NCI-H187 (cell line): ENCODE measurements at places on chromosomes 13 and 19.

- no peak for DNase-seq
Measured at GRCh38 chr13:31793246-31793645, 53.9 kb downstream of the RXFP2 start.

GRCh38 chr19:16446108-16446723 lies 25.6 kb downstream of the EPS15L1 start:
- DNase-seq, result no peak

GRCh38 chr19:2733930-2734588 lies 5.8 kb downstream of the SLC39A3 start:
- DNase-seq, result no peak

GRCh38 chr19:14112809-14113385 lies 4.7 kb downstream of the PRKACA start:
- no peak for DNase-seq

- no peak for DNase-seq
Measured at GRCh38 chr13:29754473-29754806, 96.0 kb downstream of the UBL3 start.

DNA sequence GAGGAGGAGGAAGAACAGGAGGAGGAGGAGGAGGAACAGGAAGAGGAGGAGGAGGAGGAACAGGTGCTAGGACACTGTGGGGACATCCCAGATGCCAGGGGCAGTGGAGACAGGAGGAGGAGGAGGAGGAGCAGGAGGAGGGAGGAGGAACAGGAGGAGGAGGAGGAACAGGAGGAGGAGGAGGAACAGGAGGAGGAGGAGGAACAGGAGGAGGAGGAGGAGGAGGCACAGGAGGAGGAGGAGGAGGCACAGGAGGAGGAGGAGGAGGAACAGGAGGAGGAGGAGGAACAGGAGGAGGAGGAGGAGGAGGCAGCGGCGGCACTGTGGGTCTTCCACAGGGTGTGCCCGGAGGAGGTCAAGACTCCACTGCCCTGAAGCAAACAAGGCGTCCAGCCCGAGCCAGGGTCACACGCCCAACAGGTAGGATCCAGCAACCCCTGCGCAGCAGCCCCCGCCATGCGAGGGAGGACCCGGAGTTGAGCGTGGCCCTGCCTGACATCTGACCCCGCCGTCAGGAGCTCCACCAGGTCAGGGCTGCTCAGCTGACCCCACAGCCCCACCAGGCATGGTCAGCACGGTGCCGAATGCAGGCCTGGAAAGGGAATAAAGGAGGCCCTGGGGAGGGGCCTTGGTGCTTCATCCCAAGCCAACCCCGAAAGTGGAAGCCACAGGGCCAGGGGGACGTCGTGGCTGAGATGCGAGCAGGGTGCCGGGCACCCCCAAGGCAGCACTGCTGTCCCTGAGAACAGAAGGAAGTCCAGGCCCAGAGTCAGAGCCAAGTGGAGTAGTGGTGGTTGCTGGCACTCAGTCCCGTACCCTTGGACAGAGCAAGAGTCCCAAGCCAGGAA lies 9.2 kb downstream of the SBNO2 start:
- DNase-seq, result no peak

DNA sequence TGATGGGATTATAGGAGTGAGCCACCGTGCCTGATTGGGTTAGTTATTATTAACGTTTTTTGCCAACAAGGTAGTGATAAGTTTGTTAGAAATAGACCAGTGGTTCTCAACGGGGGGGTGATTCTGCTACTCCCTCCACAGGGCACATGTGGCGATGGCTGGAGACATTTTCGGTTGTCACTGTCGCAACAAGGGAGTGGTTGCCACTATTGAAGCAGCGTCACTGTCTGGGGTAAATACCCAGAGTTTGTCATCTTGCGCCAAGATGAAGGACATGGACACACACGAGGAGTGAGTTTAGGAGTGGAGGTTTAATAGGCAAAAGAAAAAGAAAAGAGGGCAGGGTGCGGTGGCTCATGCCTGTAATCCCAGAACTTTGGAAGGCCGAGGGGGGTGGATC lies 18.9 kb downstream of the ADGRE3 start:
- no peak for DNase-seq

DNA sequence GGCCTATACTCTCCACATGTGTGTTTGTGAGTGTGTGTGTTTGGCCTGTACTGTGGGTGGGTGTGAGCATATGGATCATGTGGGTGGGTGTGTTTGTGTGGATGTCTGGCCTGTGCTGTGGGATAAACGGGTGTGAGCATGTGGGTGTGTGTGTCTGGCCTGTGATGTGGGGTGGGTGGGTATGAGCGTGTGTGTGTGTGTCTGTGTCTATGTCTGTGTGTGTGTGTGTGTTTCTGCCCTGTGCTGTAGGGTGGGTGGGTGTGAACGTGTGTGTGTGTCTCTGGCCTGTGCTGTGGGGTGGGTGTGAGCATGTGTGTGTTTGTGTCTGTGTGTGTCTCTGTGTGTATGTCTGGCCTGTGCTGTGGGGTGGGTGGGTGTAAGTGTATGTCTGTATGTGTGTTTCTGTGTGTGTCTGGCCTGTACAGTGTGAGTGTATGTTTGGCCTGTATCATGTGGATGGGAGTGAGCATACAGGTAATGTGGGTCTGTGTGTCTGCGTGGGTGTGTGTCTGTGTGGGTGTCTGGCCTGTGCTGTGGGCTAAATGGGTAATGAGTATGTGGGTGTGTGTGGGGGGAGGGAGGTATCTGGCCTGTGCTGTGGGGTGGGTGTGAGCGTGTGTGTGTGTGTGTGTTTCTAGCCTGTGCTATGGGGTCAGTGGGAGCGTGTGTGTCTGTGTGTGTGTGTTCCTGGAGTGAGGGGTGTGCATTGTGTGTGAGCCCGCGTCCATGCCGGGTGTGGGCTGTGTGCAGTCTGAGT lies 20.8 kb upstream of the KCTD15 start:
- DNase-seq, result no peak

DNA sequence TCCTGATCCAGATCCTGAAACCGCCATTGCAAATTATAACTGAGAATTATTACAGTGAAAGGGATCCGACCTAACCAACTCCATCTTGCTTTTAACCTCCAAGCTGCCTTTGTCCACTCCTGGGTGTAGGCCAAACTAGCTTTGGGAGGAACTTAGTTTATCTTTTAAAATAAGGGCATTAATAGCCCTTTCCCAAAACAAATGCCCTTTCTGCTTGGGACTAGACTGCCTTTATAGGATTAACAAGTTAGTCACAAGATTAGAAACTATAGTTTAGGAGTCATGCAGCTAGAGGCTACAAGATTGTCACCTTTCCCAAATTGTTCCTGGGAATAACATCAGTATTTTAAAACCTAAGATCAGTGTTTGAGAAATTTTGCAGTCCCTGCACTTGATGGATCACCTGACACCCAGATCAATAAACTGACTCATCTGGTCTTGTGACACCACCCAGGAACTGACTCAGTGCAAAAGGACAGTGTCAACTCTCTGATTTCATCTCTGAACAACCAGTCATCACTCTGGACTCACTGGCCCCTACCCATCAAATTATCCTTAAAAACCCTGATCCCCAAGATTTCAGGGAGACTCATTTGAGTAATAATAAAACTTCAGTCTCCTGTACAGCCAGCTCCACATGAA lies 4.1 kb upstream of the ZNF841 start:
- no peak for DNase-seq

DNA sequence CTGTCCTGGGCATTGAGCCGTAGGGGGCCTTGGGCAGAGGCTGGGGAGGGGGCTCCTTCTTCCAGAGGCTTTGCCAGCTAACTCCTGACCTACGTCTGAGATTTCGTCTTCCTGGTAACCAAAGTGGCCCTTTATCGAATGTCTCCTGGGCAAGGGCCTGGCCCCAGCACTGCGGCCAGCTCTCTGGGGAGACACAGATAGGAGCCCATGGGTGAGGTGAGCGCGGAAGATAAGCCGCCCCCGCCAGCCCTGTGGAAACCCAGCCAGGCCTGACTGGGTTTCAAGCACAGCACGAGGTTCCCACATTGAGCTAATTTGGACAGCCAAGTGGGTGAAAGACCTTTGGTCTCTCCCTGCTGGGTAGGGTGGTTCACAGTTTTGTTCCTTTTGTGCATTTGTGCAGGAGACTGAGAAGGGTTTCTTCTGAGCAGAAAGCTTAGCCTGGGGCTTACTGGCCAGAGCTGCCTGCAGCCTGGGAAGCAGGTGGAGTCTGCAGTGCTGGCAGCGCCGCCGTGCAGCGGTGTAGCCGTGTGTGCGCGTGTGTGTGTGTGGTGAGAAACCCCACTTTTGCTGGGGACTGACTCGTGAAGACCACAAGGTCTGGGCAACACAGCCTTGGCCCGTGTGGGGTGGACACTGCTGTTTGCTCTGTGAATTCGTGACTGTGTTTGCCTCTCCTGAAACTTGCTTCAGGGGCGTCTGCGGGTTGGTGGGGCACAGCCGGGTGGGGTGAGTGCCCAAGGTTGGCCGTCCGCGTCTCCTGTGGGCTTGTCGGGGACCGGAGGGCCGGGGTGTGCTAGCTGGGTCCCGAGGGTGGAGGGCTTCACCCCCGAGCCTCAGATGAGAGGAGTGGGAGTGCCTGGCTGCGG lies 2.5 kb downstream of the BSG start:
- no peak for DNase-seq

GRCh38 chr19:52331757-52332156 lies 4.3 kb upstream of the ZNF610 start:
- DNase-seq, result no peak

GRCh38 chr13:95588721-95589120 lies 36.2 kb downstream of the CLDN10 start:
- DNase-seq, result no peak

DNA sequence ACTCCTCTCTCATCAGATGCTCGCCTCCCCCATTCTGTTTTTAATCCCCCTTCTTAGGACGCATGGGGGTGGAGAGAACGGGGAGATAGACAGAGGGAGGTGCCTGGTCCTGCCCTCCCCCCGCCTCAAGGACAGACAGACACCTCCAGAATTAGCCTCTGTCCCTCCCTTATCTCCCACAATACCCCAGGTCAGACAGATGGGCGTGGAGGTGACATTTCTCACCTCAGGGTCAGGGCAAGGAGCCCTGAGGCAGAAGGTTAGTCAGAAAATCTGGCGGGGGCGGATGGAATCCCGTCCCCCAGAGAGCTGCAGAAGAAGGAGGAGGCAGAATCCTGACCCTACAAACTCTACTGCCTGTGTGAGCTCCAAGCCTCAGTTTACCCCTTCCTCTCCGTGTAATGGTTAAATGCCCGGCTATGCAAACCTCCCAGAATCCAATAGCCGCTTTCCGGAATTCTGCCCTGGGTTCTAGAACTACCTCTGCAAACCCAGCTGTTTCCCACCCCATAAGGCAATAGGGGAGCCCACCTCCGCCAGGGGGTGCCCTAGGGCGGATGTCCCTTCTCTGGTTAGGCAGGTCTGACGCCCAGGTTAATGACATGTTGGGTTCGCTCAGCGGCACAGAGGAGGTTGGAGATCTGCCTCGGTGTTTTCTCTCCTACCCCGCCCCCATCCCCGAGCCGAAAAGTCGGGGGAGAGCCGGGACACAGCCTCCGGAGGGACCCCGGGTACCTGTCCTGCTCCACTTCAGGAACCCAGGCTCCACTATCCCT lies 900 bp downstream of the PPP1R13L start:
- no peak for DNase-seq

- no peak for DNase-seq
Measured at GRCh38 chr19:30679789-30680188, 307.6 kb downstream of the ZNF536 start.

DNA sequence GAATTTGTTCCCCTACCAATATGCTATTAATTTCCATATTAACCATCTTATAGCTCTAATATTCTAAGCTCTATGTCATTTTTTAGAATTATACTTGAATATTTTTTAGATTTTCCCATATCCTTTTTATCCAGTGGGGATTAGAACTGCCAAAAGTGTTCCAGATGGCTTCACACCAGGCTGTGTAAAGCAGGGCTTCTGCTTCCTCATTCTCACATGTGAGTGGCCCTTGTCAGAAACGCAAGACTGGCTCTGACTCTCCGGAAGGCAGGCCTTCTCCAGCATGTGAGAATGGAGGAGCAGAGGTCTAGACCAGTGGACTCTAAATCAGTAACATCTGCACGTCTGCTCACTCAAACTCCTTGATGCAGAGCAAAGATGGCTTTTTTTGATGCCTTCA lies 650.1 kb downstream of the FGF9 start:
- DNase-seq, result no peak

DNA sequence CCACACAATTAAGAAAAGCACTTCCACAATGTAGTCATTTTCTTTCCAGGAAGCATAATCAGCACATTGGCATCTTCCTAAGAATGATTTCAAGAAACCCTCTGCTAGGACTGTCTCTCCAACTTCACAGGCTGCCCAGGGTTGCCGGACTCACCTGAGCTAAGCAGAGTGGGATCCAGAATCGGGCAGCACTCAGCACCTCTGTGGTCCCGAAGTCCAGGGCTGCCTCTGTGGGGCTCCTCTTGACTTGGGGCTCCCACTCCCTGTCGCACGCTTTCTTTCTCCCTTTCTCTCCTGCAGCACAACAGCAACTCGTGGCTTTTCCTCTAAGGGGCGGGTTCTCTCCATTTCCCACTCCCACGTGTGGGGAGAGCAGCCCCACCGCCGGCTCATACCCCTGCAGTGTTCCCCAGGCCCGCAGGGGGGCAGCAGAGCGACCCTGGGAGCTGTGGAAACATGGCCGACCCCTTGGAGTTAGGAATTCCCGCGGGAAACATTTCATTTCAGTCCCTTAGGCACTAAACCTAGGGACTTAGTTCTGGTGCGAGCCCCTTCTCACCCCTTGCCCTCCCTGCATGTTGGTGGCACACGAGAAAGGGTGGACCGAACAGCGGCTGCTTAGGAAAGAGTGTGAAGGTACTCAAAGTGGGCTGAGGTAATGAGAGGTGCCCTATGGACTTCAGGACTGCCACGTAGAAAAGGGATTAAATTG lies at the start of gene TMEM272:
TSS of gene TMEM272 (minus strand) at position 316 of the 712 bp plus-strand sequence. CDS start 6,647 bp downstream, outside the sequence.
- DNase-seq, result peak; percentile 35

GRCh38 chr13:113884821-113885220 lies 20.9 kb upstream of the GAS6 start:
- DNase-seq, result no peak

- no peak for DNase-seq
Measured at GRCh38 chr13:50979187-50979586, 69.6 kb downstream of the RNASEH2B start.

- no peak for DNase-seq
Measured at GRCh38 chr19:31100206-31100590, 249.0 kb downstream of the TSHZ3 start.

- no peak for DNase-seq
Measured at GRCh38 chr13:47646298-47646697, 354.8 kb downstream of the SUCLA2 start.

- no peak for DNase-seq
Measured at GRCh38 chr19:47068246-47068645, 19.8 kb upstream of the TMEM160 start.

- no peak for DNase-seq
Measured at GRCh38 chr13:51097353-51098043, 13.6 kb downstream of the C13orf42 start.

GRCh38 chr19:34295103-34295502 lies 40.7 kb downstream of the GARRE1 start:
- no peak for DNase-seq
